ENCODE measurements at places on chromosomes 11 and 22.
A peak's percentile ranks its signal among the peaks of the same experiment; 100 is the strongest.

DNA sequence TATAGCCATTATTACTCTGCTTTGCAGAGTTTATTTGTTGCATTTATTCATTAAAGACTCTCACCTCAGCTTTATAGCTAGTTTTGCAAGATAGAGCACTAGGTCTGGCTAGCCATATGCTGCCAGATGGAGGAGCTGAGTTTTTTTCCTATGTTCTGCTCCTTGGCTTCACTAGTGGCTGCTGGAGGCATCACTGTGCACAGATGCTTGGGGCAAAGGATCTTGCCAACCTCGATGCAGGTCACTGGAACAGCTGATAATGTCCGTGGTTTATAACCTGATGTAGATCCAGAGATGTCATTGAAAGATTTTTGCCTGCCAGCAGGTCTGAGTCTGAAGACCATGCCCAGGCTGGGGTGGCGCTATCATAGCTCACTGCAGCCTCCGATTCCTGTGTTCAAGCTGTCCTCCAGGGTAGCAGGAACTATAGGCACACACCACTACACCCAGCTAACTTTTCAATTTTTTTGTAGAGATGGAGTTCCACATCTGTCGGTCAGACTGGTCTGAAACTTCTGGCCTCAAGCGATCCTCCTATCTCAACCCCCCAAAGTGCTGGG lies 63.2 kb downstream of the PACS1 start:
- DNase-seq = no peak

DNA sequence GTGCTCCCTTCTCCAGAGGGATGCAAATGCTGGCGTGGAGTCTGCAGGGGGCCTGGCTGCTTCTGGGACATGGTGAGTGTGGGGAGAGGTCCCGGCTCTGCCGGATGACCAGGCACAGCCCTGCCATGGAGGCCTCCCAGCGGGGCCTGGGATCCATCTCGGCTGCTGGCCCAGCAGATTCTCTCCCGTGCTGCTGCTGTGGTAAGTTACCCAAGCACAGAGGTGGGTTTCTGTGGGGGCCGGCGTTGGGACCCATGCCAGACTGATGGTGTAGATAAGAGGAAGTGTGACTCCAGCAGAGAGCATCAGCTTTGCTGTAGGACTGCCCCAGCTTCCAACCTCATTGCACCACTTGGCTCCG lies 147.5 kb upstream of the B3GAT1 start:
- DNase-seq = no peak

DNA sequence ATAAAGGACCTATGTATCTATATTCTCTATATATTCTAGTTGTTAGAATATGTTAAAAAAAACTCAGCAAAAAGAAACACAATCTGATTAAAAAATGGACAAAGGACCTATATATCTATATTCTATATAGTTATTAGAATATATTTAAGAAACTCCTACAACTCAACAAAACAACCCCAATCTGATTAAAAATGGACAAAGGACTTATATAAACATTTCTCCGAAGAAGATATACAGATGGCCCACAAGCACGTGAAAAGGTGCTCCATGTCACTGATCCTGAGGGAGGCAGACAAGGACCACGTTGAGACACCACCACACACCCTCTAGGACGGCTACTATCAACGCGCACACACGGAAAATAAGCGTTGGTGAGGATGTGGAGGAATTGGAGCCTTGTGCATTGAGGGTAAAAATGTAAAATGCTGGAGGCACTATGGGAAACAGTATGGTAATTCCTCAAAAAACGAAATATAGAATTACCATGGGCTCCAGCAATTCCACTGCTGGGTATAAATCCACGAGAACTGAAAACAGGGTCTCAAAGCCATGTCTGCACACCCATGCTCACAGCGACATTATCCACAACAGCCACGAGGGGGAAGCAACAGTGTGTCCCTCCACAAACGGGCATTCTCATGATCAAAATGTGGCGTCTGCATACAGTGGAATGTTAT lies 22.7 kb downstream of the YPEL1 start:
- peak; percentile 72 for DNase-seq

GRCh38 chr11:114308689-114309089 lies 12.5 kb downstream of the NNMT start:
- no peak for DNase-seq

DNA sequence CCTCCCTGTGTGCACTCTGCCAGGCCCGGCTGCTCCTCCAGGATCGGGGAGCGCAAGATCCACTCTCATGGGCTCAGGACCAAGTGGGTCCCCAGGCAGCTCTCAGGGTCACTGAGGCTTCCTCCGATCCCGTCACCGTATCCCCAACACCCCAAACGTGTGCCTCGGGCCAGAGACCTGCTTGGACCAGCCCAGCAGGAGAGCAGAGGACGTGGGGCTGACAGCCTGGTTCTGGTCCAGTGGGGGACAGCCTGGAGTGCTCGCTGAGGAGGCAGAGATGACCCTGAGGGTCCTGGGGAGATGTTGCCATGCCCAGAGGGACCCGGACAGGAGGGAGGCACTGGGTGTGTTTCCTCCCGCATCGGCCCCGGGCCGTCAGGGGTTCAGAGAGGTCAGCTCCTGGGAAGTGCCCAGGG lies 1402.6 kb downstream of the BRD1 start:
- no peak for DNase-seq

DNA sequence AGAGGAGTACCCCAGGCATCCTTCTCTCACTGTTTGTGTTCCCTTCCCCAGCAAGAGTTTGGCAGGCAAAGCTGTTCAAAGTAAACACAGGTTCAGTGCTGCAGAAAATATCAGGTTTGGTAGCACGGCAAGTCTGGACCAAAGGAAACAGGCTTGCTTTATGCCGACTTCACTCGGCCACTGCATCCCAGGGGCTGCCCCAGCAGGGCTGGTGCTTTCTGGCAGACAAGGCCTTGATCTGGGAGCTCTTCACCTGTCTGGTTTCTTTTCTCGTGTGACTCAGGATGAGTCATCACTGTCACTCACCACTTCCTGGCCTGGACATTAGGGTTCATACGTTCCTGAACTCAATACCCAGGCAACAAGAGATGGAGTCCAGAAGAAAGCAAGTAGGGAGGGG lies 52.6 kb upstream of the NAV2 start:
- no peak for DNase-seq

DNA sequence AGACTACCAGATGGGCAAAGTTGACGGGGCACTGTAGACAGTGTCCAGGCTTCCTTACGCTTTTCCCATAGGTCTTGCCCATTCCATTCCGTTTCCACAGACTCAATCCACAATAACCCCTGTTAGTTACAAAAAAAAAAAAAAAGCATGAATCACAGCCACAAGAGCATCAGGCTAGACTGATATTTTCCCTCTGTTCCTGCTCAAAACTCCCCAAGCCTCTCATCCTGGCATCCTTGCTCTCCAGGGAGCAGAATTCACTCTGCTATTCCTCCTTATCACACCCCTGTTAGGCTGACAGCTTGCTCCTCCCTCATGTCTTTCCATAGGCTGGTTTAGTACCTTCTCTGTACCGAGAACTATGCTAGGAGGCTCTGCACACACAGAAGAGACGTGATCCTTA lies 42.2 kb downstream of the TMEM123 start:
- DNase-seq = no peak
